Nasal cavity respiratory epithelium epithelial cell of viscerocranial mucosa (primary cell): ENCODE measurements at places on chromosomes 4 and X. TPM values are rescaled to one million over a fixed set of nuclear protein-coding genes. Genes with fewer than 3 reads are reported as not detected.

Gene RASL11B
- total RNA-seq: 1.7 and 2.6 TPM in 2 replicates

Gene UGT8
- 0.34 and 0.57 TPM in 2 replicates for total RNA-seq

Gene IL1RAPL1
- total RNA-seq: under 0.01 TPM in 1 of 2 replicates, not detected in the other

Gene STK32B
- under 0.01 TPM in 2 replicates for total RNA-seq

Gene CSAG2
- not detected in 2 replicates for total RNA-seq

Gene FGFBP2
- not detected in 2 replicates for total RNA-seq

Gene DCAF8L1
- total RNA-seq: not detected in 2 replicates

Gene UNC5C
- not detected in 2 replicates for total RNA-seq

Gene CDKN2AIP
- 19.5 and 20.1 TPM in 2 replicates for total RNA-seq

Gene DDX3X
- 296 and 501 TPM in 2 replicates for total RNA-seq

Gene CENPVL3
- not detected in 2 replicates for total RNA-seq

Gene HELT
- not detected in 2 replicates for total RNA-seq

Gene STARD8
- total RNA-seq: under 0.01 and 0.07 TPM in 2 replicates

Gene KLB
- total RNA-seq: under 0.01 TPM in 2 replicates

Gene EREG
- 26.4 and 160 TPM in 2 replicates for total RNA-seq
